Muscle of arm (tissue), 14 donors: ENCODE measurements at places on chromosomes 2 and 18. TPM values are rescaled to one million over a fixed set of nuclear protein-coding genes. Genes with fewer than 3 reads are reported as not detected.

CCL20 gene
- polyA plus RNA-seq: 1.1 TPM

MROH2A gene
- not detected for polyA plus RNA-seq

SNTG2 gene
- 0.15 TPM for polyA plus RNA-seq

MAPK4 gene
- polyA plus RNA-seq: 13.7 TPM

L3MBTL4 gene
- 2.1 TPM for polyA plus RNA-seq

DNA sequence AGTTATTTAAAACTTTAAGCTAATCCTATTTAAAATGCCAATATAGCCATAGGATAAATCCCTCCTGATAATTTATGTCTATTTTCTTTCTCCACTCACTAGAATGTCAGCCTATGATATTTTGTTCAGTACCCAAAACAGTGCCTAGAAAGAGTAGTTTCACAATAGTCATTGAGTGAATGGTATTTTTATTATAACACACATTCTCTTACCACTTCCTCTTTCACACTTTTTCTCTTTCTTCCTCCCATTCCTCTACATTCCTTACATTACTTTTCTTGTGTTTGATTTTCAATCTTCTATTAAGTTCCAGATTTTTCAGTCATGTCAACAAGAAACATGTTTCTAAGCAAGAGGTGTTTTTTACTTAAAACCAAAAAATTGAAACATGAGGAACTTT is 327.6 kb upstream of the UBE2E3 start:
- no peak for DNase-seq

- DNase-seq: no peak
These were observed 33.7 kb upstream of the ACVR2A start for GRCh38 chr2:147810883-147811765.

DNA sequence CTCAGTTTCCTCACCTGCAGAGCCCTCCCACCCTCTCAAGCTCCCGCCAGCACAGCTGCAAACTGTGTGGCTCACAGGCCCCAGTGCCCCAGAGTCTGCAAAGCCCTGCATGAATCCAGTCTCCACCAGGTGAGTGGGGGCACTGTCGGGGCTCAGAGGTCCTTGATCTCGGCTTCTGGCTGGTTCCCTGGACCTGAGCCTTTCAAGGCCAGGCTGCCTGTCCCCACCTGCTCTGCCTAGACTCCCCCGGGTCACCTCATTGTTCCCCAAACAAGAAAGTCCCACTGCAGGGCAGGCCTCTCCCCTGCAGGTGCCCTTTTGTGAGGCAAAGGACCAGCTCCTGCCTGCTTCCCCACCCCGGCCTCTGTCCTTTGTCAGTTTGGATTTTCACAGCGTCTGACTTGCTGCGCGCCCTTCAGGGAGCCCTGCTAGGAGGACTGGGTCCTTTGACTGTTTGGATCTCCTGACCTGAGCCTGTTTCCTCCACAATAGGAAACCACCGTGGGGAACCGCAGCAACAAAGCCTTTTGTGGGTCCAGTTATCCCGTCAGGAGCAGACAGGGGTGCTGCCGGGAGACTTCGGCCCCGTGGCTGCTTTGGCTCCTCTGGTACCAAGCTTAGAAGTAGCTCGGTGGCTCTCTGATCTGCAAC is 200.5 kb upstream of the HDAC4 start:
- DNase-seq: no peak

GRCh38 chr2:7593360-7593759 is 676.1 kb downstream of the RNF144A start:
- peak; percentile 11 for DNase-seq

GRCh38 chr2:26161926-26162325 is 11.0 kb upstream of the GAREM2 start:
- DNase-seq: no peak

- DNase-seq: peak; percentile 16
These were observed 72.4 kb upstream of the YWHAQ start for GRCh38 chr2:9703085-9703678.

DNA sequence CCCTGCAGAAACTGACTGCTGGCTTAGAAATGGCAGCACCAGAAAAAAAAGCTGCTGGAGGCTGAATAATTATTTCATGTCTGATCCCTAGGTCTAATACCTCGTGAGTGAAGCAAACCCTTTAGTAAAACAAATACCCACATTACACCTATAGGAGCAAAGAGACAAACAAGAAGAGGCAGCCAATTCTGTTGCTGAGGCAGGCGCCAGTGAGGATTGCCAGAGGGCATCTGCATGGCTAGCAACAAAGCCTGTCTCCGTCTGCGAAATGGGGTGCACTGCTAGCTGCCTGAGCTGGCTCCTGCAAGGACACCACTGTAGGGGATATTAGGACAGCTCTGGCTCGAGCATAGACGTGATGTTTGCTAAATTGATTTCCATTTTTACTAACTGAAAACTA is 509.7 kb downstream of the TDRD15 start:
- no peak for DNase-seq
